ENCODE measurements at places on chromosomes 4 and X.

- no peak for DNase-seq
These were observed 6.8 kb upstream of the CHIC1 start for GRCh38 chrX:73556159-73556558.

GRCh38 chr4:39259571-39260330 is 77.4 kb downstream of the WDR19 start:
- DNase-seq, result no peak

DNA sequence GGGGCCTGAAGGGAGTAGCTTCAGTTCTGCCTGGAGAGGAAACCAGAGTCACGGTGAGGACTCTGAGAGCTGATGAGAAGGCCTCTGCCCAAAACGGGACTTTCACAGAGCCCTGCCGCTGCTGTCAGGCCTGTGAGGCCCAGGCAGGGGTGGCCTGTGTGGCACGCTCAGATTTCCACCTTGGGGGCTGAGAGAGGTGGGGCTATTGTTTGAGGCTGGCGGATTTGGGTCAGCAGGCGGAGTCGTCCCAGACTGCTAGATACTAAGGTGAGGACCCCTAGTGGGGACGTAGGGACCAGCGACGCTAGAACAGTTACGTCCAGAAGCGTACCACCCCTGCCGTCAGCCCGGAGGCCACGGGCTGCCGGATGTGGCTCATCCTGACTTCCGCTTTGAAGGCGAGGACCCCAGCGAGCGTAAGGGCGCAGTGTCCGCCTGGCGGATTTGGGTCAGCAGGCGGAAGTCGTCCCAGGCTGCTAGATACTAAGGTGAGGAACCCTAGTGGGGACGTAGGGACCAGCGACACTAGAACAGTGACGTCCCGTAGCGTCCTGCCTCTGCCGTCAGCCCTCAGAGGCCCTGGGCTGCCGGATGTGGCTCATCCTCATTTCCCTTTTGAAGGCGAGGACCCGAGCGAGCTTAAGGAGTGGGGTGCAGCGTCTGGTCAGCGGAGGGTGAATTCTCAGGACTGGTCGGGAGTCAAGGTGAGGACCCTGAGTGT is at the start of gene MAGEB1:
Gene MAGEB1 (plus strand): TSS at position 378 of the 721 bp plus-strand sequence. CDS start 3,348 bp downstream, outside the sequence.
- DNase-seq, result no peak

DNA sequence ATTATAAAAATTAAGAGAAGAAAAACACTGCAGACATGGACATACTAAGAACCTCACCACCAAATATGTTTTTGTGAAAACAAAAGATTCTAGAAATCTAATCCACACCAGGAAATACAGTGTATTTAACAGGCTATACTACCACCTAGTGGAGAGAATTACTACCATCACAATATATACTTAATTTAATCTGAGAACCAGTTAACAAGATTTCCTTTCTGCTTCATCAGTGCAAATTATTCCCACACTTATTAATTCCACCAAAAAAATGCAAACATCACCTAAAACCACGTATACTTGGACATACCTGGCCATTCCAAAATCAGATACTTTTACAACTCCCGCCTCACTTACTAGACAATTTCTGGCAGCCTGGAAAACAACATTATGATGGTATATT is 7.0 kb upstream of the TXK start:
- DNase-seq, result no peak

DNA sequence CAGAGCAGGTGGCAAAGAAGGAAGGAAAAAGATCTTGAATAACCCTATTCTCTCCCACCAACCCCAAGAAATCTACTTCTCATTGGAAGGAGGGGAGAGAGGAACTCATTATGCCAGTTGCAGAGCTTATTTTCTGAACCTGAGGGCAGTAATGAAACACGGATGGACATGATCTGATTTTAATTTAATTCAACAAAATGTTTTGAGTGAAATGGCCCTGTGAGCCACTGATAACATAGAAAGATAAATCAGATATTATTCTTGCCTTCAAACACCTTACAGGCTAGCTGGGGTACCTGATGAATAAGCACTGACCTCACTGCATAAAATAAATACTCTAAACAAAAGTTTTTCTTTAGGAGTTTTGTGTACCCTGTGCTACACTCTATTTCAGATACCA is 30.3 kb downstream of the DAPP1 start:
- DNase-seq, result no peak

DNA sequence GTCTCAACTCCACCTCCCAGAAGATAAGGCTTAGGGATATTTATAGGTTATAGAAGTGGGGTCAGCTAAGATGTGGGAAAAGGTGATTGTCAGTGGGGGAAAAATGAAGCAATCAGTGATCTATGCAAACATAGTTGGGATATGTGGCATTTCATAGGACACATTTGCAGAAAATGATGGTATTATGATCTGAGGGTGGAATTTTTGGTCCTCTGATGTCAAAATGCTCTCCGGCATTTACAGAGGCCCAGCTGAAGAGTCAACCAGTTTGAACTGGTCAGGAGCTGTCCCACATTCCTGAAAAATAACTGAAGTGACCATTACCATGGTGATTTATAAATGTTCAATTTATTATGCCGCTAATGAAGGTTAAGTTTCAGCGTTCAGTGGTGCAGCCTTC is 12.2 kb upstream of the HPGD start:
- no peak for DNase-seq

GRCh38 chr4:129113919-129114318 is 18.0 kb downstream of the C4orf33 start:
- no peak for DNase-seq

- DNase-seq, result no peak
These were observed 151.9 kb upstream of the ANK2 start for GRCh38 chr4:112897543-112897942.

- no peak for DNase-seq
These were observed 1.4 kb upstream of the MAGED1 start for GRCh38 chrX:51891821-51892551.

DNA sequence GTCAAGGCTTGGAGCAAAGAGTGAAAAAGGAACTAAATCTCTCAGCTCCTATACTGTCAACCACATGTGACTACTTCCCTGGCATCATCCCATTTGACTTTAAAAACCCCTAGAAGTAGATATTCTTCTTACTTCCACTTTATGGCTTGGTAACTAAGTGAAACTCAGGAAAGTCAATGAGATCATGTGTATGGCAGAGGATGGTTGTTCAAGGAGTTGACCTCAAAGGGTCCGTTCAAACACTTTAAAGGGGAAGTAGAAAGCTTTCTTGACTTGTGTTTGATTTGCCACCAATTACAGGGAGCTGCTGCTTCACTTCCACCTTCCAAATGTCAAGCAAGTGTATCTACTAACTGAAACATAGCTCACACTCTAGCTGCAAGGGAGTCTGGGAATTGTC is 187.2 kb downstream of the RAB28 start:
- no peak for DNase-seq

DNA sequence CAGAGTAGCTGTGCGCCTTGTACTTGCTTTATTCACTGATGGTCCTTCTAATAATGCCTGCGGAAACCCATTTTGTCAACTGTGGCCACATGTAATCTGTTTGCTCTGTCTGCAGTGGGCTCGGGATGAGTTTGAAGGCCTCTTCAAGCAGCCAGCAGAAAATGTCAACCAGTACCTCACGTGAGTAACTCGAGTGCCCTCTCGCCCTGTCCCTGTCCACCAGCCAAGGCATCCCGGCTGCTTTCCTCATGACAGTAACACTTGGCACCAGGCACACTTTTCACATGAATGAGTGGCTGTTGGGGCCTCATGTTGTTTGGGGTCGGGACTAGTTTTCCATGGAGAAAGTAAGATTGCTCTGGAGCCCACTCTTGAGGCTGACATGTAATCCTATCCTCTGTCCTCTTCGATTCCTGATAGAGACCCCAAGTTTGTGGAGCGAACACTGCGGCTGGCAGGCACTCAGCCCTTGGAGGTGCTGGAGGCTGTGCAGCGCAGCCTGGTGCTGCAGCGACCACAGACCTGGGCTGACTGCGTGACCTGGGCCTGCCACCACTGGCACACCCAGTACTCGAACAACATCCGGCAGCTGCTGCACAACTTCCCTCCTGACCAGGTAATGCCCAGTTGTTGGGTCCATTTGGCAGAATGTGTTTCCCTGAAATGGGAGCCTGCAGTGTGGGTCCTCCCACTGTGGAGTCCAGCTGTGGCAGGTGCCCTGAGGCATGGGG is 8.8 kb upstream of the CDK16 start:
- DNase-seq, result no peak

- DNase-seq, result no peak
These were observed 432.5 kb upstream of the FGF16 start for GRCh38 chrX:77014377-77015372.

- DNase-seq, result no peak
These were observed 56.1 kb upstream of the MSANTD1 start for GRCh38 chr4:3192827-3193226.

GRCh38 chr4:17309567-17310268 is 202.2 kb downstream of the QDPR start:
- no peak for DNase-seq

DNA sequence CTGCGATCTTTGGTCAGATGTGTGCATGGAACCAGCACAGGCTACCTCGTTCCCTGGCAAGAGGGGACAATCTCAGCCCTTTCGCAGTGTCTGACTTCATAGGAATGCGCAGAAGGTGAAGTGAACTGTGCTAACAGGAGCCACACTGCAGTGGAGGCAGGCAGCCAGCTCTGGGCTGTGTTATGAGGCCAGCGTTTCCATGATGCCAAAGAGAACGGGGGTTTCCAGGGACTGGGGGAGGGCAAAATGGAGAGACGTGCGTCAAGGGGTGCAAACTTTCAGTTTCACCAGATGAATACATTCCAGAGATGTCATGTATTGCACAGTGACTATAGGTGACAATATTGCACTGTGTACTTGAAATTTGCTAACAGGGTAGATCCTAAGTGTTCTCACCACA is 30.4 kb downstream of the CLDN34 start:
- no peak for DNase-seq

DNA sequence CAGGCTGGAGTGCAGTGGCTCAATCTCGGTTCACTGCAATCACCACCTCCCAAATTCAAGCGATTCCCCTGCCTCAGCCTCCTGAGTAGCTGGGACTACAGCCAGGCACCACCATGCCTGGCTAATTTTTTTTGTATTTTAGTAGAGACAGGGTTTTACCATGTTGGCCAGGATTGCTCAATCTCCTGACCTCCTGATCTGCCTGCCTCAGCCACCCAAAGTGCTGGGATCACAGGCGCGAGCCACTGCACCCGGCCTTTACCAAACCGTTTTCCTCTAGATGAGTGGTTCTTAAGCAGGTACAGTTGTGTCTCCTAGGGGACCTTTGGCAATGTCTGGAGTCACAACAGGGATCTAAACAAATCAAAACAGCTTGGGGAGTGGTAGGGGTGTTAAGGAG is 11.6 kb downstream of the AMELX start:
- no peak for DNase-seq

DNA sequence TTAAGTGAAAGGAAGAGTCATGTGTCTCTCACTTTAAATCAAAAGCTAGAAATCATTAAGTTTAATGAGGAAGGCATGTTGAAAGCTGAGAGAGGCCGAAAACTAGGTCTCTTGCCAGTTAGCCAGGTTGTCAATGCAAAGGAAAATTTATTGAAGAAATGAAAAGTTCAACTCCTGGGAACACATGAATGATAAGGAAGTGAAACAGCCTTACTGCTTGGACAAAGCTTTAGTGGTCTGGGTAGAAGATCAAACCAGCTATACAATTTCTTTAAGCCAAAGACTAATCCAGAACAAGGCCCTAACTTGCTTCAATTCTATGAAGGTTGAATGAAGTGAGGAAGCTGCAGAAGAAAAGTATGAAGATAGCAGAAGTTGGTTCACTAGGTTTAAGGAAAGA is 24.9 kb downstream of the RHOH start:
- no peak for DNase-seq

- no peak for DNase-seq
These were observed 40.0 kb upstream of the CASK start for GRCh38 chrX:41963348-41963747.
